Brain (organoid and tissue), 16 donors: ENCODE measurements at places on chromosomes 2 and 18. TPM values are rescaled to one million over a fixed set of nuclear protein-coding genes. Genes with fewer than 3 reads are reported as not detected.

The UGT1A10 gene
- polyA plus RNA-seq, result not detected

The CAPN13 gene
- polyA plus RNA-seq, result 1.7 TPM

GRCh38 chr2:232506709-232507108 is 13.5 kb upstream of the PRSS56 start:
- DNase-seq, result no peak

GRCh38 chr2:16115881-16116830 is 175.8 kb downstream of the MYCN start:
- DNase-seq, result no peak

DNA sequence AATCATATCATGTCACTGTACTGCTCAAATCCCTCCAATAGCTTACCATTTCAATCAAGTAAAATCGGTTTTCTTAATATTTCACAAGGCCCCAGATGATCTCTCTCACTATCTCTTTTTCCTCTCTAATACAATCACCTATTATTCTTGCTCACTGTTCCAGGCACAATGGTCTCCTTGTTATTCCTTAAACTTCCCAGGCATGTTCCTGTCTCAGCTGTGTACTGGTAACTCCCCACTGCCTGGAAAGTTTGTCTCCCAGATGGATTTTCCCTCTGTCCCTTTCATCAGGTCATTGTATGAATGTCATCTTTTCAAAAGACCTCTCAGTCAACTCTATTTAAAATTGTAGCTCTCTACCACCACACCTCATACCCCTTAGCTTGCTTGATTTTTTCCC is 30.7 kb upstream of the FANCL start:
- DNase-seq, result no peak

GRCh38 chr18:12302391-12303147 is 5.5 kb upstream of the TUBB6 start:
- no peak for DNase-seq

- peak; percentile 97 for DNase-seq
These were observed at the start of gene CCT7 for GRCh38 chr2:73233932-73234832. CCT7 (plus strand) TSS chr2:73234308; CDS start chr2:73234379, 71 bp downstream.

- DNase-seq, result no peak
These were observed 52.7 kb downstream of the DSEL start for GRCh38 chr18:67463829-67464228.

GRCh38 chr2:61295981-61296380 is 134.0 kb downstream of the C2orf74 start:
- DNase-seq, result no peak
